Activated T-helper 9 cell treated with anti-CD3 and anti-CD28 coated beads, Interleukin-2, amount 50 U/mL, for 16 hours (primary cell): ENCODE measurements at places on chromosomes 7 and 10.

DNA sequence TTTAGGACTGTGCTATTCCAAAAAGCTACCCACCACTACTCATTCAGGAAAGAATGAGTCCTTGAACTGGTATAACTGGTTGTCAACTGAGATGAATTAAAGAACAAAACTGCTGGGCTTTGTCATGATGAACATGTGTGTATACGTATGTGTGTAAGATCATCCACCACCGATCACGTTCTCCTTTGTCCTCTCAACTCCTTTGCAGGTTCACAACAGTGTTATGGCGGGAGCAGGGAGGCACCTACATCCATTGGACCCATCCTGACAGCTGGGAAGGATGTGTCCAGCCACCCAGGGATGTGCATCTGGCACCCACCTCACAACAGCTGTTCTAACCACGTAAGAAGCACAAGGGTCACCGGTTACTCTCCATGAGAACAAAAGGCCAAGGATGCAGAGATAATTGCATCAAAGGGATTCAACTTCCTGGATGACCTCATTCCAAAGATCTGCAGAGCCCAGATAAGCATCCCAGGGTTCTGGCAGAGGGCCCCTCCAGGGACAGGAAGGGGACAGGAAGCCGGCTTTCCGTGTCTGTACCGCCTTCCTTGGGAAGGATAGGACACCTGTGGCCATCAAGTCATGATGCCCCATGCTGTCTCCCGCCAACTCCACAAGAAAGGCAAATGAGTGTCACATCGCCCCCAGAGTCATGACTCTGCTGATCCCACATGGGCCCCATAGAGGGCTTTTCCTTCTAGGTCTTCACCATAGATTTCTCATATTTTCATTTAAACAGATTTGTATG is 66.1 kb downstream of the STEAP1B start:
- DNase-seq: no peak

GRCh38 chr10:89836840-89837164 is 135.4 kb downstream of the KIF20B start:
- DNase-seq: no peak

DNA sequence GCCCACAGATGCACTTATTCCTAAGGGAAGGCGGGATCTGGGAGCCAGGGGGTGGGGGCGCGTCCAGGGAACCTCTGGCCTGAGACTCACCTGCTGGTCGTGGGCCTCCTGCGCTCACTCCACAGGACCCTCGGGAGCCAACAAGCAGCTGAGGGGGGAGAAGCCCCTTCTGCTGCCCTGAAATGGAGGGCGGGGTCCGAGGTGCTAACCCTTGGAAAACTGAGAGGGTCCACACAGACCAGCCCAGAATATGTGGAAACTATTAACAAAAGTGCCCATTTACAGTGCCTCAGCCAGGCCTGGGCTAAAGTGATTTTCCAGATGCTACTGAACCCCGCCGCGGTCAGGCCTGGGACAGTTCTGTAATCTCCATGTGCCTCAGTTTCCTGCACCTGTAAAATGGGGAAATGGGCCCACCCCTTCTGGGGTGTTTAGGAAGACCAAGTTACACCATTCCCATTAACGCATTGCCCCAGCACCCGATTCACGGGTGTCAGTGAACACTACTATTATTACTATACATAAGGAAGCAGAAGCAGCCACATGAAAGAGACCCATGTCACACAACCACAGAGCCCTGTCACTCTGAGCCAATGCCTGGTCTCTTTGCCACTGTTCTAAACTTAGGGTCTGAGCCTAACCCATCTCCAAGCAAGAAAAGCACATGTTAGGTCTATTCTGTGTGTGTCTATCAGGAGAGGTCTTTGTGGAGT is 630 bp upstream of the VSTM4 start:
- DNase-seq: no peak

DNA sequence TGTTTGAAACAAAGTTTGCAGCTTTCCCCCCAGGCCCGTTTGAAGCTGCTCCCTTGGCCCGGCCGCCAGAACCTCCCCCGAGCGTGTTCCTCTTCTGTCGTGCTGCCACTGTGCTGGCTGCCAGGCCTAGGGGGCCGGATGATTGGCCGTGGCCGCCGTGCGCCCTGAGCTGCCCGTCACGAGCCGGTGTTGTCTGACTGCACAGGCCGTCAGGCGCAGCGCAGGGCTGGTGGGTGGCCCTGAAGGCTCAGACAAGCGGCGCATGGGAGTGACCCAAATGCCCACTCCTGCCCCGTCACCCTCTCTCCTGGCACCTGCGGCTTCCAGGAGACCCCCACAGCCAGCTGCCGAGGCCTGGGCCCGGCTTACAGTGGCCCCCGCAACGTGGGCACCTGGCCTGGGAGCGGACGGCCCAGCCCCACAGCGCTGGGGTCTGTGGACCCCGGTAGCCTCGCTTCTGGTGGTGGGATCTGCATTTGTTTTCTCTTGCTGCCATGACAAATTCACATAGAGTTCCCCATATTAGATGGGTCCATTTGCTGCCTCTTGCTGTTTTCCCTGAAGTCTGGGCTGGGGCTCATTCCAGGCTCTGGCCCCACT is 13.1 kb downstream of the JAKMIP3 start:
- DNase-seq: no peak

- DNase-seq: no peak
Measured at GRCh38 chr10:129653861-129654260, 186.8 kb downstream of the MGMT start.

DNA sequence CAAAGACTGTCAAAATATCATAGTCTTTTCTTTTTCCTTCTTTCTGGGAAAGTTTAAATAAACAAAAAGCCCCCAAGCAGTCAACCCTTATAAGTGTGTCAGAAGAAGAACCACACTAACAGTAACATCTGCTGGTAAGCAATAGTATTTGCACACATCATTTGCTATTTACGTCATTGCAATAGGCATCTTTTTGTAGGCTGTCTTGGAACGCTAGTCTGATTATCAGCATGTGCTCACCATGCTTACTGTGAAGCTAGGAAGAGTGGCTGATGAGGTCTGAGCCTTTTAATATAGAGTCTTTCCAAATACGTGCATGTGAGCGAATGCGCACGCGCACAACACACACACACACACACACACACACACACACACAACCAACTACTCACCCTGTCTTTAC is 599.0 kb upstream of the TPK1 start:
- DNase-seq: no peak

DNA sequence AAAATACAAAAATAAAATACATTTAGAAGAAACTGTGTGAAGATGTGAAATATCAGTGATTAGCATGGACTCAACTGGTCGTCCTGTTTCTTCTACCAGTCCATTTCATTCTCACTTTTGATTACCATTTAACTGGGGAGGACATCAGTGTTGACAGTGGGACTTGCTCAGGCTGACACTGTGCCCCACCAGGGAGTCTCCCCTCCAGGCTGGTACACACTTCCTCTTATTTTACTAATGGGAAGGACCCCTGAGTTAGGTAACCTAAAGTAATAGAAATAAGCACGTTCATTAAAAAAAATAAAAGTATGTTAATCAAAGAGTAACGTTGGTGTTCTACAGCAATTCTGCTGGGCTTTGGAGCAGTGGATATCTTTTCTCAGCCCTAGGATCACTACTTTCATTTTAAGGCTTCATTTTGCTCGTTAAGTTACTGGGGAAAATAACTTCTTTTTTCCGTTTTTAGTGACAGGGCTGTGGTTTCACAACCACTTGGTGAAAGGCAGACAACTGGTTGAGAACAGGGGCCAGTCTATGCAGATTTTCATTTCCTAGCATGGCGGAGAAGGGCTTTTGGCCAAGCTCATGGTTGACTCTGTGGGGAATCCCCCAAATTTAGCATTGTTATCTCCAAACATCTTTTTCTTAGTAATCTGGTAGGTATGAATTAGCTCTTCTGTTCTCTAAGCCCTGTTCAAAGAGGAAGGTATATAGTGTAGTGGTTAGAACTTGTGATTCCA is 2.1 kb downstream of the SNX10 start:
- peak; percentile 21 for DNase-seq

GRCh38 chr10:110058212-110058611 is 50.4 kb downstream of the ADD3 start:
- no peak for DNase-seq

DNA sequence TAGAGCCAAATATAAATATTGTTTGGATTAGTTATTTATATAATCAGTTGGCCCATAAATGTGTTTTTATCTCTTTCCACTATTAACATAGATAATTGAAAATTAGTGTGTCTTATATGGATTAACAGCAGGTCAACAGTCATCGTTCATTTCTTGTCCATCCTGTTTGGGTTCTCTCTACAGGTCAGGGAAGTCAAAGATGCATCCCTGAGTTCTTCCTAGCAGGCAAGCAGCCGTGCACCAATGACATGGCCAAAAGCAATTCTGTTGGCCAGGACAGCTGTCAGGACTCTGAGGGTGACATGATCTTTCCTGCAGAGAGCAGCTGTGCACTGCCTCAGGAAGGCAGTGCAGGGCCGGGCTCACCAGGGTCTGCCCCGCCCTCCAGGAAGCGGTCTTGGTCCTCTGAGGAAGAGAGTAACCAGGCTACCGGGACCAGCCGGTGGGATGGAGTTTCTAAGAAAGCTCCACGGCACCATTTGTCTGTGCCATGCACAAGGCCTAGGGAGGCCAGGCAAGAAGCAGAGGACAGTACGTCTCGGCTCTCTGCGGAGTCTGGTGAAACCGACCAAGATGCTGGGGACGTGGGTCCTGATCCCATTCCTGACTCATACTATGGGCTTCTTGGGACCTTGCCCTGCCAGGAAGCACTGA is 15.9 kb downstream of the FBH1 start:
- no peak for DNase-seq

GRCh38 chr10:104099269-104099668 is 13.6 kb upstream of the COL17A1 start:
- DNase-seq: no peak

GRCh38 chr10:129464251-129464650 is 2.8 kb upstream of the MGMT start:
- no peak for DNase-seq

DNA sequence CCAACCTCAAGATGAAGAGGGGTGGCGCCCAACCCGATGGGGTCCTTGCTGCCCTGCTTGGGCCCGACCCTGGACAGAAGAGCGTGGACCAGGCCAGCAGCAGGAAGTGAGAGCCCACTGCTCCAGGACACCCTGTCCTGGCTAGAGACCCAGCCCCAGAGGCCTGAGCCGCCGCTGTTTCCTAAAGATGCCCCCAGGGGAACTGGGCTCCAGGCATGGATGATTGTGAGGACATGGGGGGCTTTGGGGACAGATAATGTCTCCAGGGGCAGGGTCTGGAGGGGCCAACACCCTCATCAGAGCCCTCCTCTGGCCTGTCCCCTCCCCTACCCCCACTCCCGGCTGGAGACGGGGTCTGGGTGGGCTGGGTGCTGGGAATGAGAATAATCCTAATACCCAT is 71.7 kb downstream of the MYL10 start:
- DNase-seq: no peak
